ENCODE measurements at places on chromosomes 1 and 21.

GRCh38 chr1:74426208-74426937 lies 86.0 kb downstream of the LRRC53 start:
- no peak for DNase-seq

DNA sequence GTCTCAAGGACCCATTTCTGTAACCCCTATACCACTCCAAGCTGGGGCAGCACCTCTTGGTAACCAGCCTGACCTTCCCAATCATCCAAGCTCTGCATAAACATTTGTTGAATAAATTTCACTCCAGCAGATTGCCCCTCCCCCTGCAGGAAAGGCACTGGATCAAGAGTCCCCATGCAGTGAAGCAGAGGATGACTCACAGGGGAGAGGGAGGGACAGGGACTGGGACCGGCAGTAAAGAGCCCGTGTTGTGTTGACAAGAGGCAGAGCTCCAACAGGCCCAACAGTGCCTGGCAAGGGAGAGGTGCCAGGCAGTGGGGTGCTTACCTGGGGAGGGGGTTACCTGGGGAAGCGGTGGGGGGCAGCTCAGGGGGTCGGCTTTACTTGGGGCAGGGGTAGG lies 32.3 kb downstream of the SLC9A1 start:
- DNase-seq: peak; percentile 38

- peak; percentile 18 for DNase-seq
These were observed 45.7 kb downstream of the WNT9A start for GRCh38 chr1:227901906-227902640.

DNA sequence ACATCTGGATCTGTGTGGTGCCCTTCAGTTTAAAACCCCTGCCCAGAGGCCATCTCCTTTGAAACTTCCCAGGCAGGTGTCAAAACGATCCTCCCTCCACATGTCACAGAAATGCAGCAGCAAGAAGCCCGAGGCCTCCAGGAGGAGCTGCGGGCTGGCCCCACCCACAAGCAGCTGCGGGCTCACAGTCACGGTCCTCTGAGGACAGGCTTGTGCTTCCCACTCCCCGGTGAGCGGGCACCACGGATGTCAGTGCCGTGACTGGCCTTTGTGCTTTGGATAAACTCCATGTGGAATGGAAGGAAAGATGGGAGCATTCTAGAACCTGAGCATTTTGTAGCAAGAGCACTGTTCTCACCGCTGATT lies 65.8 kb downstream of the SIK1 start:
- DNase-seq: no peak

GRCh38 chr1:61674221-61674620 lies 50.7 kb downstream of the TM2D1 start:
- no peak for DNase-seq

- DNase-seq: peak; percentile 31
These were observed 37.8 kb downstream of the GPA33 start for GRCh38 chr1:167052389-167052788.

DNA sequence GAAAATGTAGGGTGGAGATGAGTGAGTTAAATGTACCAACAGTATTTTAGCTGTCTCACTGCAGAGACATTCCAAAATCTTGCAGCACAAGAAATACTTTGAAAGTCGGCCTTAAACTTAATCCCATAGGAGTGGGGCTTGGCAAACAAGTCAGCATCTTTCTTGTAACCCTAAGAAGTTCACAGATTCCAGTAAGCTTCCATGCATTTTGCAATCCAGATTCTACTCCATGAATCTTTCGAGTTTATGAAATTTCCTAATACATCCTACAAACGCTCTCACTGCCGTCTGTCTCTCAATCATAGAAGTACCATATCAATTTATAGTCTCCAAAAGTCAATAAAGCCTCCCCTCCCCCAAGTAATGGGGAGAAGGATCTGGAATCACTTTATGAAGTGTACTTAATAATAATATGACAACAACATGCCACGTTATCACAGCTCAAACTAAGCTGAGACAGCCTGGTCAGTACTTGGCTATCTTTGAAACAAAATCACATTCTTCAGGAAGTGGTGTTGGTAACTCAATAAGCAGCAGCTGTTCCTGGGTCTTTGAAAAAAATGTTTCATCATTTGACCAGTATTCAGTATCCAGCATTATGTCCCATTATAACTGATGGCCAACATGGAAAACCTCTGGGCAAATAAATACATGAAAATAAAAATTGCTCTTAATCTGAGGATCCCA lies 317.4 kb upstream of the RUNX1 start:
- DNase-seq: no peak

DNA sequence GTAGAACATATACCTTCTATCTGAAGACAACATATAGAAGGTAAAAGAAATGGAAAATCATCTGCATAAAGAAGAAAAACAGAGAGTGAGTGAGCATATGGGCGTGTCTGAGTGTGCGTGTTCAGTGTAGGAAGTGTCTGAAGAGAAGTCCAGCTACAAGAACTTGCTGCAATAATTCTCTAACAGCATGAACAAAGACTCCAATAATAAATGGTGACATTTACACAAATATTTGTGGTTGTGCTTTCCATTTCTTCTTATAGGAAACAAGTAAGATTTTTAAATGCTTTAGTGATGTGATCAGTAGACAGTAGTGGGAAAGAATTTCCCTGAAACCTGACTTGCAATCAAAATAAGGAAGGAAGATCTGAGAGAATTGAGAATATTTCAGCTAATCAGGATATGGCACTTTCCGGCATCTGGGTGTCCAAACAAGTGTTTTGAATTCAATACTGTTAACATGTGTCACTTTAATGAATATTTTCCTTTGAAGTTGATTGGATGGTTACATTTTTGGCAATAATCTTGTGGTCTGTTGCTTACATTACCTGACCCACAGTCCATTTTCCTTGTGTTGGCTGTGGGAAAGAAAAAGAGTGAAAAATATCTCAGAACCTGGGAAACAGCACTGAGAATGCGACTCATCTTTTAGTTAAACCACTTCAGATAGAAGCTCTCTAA lies 154.0 kb downstream of the TGFB2 start:
- DNase-seq: no peak

DNA sequence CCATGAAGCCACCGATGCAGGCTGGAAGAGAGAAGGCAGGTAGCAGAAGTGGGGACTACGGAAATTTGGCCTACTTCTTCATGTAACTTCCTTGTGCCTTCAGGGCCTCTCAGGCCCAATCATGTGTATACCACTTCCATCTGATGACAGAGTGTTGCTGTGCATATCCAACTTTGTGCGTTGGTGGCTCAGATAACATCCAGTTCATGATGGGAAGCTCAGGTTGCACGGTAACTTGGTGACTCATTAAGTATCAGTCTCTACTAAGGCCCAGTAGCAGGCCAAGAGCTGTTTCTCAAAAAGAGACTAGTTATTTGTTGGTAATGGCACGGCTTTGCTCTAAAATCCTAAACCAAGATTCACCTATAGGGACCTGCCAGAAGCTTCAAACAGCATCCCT lies 117.6 kb downstream of the LTN1 start:
- no peak for DNase-seq

GRCh38 chr21:19246018-19246417 lies 842.4 kb upstream of the TMPRSS15 start:
- no peak for DNase-seq

DNA sequence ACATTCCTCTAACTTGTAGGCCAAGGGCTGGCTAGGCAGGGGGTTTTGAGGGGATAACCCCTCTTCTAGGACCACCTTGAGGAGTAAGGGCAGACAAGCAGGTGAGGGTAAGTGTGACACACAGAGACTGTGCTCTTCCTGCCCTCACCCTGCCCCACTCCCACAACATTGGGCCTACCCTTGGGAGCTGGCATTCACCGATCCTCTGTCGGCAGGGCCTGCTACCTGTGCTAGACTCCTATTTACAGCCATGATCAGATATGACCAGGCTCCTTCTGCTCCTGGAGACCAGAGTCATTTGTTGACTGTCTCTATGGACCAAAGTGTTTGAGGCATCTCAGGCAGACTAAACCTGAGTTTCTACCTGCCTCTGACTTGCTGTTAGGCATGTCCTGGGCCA lies 68.3 kb downstream of the SYF2 start:
- no peak for DNase-seq

DNA sequence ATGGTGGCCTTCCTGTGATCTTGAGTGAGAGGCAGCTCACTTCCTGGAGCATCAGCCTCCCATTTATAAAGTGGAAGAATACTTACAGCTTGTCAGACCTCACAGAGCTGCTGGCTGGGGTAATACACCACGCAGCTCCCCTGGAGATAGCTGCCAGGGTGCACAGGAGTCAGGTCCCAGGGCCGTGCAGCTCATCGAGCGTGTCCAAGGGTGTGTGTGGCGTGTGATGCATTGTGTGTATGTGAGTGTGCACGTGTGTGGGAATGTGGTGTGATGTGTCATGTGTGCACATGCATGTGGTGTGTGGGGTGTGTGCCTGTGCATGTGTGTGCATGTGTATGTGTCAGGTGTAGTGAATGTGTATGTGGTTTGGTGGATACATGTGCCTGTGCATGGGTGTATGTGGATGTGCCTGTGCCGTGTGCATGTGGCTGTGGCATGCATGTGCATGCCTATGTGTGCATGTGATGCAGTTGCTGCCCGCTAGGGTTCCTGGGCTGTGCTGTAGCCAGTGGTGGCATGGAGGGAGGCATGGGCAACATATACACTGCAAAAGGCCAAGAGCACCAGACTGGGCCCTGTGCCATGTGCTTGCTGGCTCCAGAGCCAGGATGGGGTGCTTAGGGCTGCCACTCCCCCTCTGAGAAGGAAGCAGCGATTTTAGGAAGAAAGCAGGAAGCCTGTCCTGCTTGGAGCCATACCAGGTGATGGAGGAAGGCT lies 24.6 kb downstream of the WNT3A start:
- no peak for DNase-seq

DNA sequence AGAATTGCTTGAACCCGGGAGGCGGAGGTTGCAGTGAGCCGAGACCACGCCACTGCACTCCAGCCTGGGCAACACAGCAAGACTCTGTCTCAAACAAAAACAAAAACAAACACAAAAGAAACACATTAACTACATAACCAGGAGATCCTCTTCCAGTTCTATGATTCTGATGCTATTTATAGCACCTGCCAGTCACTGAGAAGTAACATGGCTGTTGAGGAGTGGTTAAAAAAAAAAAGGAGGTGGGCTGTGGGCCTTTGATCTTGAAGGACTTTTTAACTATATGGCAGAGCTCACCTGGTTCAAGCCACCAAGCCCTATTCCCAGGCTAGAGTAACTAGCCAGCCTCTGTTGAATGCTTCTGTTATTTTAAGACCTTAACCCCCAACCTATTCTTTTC lies 148.8 kb downstream of the ZBTB18 start:
- DNase-seq: no peak

DNA sequence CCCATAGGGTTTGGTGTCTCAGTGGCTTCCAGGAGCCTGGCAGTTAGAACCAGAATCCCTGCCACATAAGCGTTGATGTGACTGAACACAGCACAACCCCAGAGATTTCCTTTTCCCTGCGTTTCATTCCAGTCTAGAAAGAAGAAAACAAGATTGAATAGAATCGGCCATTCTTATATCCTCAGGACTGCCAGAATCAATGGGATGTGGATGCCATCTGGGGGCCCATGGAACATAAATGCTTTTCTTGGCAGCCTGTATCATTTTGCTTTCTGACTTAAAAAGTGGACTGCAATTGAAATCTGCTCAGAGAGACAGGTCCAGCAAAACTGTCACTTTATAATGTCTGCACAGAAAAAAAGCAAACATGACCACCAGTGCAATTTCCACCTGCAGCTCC lies 80.3 kb downstream of the DISC1 start:
- DNase-seq: no peak

DNA sequence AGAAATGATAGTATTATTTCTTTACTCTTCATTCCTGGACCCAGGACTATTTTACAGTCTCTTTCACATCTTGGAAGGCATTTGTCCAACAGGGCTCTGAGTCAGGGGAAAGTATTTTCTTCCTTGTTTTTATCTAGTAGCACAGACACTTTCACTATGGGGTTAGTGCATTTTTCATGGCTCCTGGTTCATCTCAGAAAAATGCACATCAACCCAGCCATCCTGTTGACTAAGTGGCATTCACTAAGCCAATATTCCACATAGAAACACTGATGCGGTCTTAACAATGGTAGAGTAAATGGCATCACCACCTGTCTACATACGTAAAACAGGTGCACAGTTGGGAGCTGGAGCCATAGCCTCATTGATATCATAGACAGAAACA lies 87.4 kb upstream of the C1orf21 start:
- DNase-seq: peak; percentile 59

DNA sequence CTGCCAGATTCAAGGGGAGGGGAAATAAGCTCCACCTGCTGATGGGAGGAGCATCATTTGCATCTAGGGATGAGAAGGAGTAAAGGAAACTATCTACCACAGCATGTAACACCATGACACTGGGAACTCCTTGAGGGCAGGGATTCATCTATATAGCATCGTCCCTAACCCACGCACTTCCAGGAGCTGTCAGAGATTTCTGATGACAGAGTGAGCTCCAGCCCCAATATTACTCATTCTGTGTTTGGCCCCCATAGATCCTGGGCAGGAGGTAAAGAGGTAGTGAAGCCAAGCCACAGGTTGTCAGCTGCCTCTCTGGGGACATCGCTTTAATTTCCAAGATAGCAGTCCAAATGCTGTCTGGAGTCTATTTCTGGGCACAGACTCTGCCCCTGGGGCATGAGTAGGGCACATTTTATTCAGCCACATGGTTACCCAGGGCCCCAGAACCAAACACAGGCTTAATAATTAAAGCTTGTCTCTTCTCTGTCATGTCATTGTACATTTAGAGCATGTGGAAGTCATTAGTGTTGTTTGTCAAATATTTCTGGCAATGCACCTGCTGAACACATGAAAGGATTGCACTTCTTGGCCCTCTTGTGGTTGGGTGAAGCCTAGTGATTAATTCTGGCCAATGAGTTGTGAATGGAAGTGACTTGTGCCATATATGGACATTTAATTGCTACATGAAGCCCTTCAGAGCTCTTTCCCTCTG lies 105.9 kb upstream of the POU3F1 start:
- DNase-seq: peak; percentile 22

- DNase-seq: no peak
These were observed 70.7 kb downstream of the C1orf21 start for GRCh38 chr1:184457500-184457899.

GRCh38 chr1:38028105-38028591 lies 15.6 kb downstream of the UTP11 start:
- peak; percentile 60 for DNase-seq

- peak; percentile 13 for DNase-seq
These were observed 88.2 kb downstream of the NFIA start for GRCh38 chr1:61170328-61171238.

- no peak for DNase-seq
These were observed 217.0 kb upstream of the PKN2 start for GRCh38 chr1:88466899-88467580.

DNA sequence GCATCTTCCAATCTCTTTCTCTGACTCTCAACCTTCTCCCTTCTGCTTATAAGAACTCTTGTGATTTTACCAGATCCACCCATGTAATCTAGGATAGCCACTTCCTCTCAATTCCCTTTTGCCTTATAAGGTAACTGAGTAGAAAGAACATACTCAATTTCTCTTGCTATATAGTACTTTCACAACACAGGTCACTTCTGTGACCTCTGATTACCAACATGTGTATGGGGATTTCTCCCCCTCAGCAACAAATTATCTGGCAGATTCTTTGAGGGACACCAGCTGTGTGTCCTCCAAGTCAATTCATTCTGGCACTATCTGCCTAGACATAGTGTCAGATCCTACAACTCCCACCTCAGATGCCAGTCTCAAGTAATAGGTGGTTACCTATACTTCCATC lies 62.5 kb downstream of the IL23R start:
- no peak for DNase-seq

- DNase-seq: peak; percentile 57
These were observed 82.9 kb downstream of the HLX start for GRCh38 chr1:220962031-220962751.
